ENCODE measurements at places on chromosomes 5 and 9. TPM values are rescaled to one million over a fixed set of nuclear protein-coding genes. Genes with fewer than 3 reads are reported as not detected.

GRCh38 chr9:89508951-89509615 is 11.2 kb upstream of the SEMA4D start:
- DNase-seq = no peak

DNA sequence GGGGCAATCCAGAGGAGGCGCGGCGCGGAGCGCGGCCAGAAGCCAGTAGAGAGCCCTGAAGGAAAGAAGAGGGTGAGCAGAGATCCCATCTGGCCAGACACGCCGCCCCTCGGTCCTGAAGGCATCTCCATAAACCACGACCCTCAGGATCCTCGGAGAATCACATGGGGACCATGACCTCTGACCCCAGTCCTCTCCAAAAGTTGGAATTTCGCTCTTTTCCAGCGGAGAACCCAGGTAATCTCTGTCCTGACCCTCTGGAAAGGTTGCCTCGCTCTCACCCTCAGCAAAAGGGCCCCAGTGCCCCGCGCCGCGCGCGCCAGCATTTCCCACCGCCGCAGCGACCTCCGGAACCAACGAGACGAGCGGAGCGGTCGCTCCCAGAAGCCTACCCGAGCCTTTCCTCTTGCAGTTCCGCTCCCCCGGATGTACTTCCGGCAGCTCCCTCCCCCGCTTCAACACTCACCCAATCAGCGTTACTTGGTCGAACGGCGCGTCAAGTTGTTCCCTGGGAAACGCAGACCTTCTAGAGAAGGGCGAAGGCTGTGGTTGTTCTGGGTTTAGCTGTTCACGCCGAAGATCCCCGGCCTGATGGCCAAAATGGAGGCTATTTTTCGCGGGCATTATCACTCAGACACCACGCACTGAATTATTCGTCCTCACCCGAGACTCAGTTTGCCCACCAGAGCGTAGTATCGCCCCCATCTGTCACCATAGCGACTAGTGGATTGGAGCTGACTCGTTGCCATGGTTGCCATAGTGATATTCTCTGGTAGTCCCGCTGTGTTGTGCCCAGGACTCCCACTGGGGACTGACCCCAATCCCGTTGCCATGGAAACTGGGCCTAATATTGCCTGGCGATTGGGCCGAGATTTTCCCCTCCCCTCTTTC is at the start of gene STOML2:
TSS of gene STOML2 (minus strand) at position 363 of the 891 bp plus-strand sequence. CDS start at position 326, 37 bp downstream.
- peak; percentile 96 for DNase-seq

- DNase-seq = no peak
Measured at GRCh38 chr9:82271106-82271561, 282.6 kb downstream of the SPATA31D1 start.

DNA sequence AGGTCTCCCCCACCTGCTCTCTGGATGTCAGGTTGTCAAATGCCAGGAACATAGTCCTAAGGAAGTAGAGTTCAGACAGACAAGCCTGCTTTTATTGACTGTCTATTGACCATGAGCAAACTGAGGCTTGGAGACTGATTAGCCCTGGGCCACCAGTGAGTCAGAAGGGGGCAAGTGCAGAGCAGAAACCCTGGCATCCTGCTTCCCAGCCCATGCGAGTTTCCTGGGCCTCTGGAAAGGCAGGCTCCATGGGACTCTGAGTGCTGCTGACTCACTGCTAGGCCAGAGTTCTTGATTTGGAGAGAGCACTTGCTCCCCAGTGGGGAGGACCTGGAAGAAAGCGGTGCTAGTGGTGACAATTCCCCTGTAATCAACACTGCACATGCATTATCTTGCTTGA is 2.8 kb upstream of the HBEGF start:
- peak; percentile 52 for DNase-seq

DNA sequence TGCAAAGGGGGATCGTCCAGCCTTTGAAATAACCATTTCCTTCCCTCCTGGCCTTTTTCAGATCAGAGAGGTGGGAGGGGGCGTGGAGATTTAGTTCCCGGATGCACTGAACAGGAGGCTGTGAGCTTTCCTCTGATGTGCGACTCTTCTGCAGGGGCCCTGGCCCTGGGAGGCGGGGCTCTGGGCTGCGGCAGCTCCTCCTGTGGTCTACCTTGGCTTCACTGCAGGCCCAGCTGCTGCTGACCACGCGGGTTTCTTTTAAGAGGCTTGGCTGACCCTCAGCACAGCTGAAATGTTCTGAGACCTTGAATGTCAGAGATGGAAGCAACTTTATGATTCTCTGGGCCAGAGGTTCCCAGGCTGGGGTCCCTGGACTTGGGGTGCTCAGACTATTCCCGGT is 27.0 kb upstream of the COL15A1 start:
- DNase-seq = peak; percentile 32

GRCh38 chr5:74017112-74017511 is 391.1 kb downstream of the ARHGEF28 start:
- no peak for DNase-seq

The RXFP3 gene
- total RNA-seq = not detected

The GAS1 gene
- total RNA-seq = 2.4 TPM
